Thoracic aorta (tissue), 2 donors: ENCODE measurements at places on chromosomes 2 and 18. TPM values are rescaled to one million over a fixed set of nuclear protein-coding genes. Genes with fewer than 3 reads are reported as not detected.

CERKL gene
- total RNA-seq, result not detected

- peaks cover 9% of the 10 kb centered on the region for H3K4me1 ChIP-seq
- peaks cover 5% of the 10 kb centered on the region for H3K36me3 ChIP-seq
- DNase-seq, result no peak
- no peak overlapping the region for H3K4me3 ChIP-seq
- no peak overlapping the region for H3K27ac ChIP-seq
These were observed 10.2 kb upstream of the SP100 start for GRCh38 chr2:230405824-230406223.

OXER1 gene
- total RNA-seq, result 4.6 TPM

- peaks cover 4% of the 10 kb centered on the region for H3K4me1 ChIP-seq
- H3K36me3 ChIP-seq, result no peaks in the 10 kb centered on the region
- H3K4me3 ChIP-seq, result no peak overlapping the region
- no peak overlapping the region for H3K27ac ChIP-seq
- no peaks in the 10 kb centered on the region for H3K27me3 ChIP-seq
These were observed 187.6 kb downstream of the KCNS3 start for GRCh38 chr2:18066066-18066465.

DNA sequence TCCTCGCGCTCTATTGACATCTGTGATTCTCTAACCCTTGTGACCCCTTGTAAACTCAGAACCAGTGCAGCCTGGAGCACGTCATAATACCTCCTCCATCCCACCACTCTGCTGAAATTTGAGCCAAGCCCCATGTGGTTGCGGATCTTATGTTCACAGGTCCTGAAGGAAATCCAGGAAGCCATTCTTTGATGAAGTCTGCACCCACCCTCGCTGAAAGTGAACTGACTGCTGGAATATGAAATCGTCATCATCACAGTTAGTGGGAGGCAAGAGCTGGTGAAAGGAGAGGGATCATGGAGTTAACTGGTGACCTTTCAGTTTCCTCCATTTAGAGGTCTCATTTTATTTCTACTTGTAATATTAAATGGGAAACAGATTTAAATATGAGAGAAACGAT, 21.6 kb downstream of the ZEB2 start:
- no peaks in the 10 kb centered on the region for H3K27me3 ChIP-seq
- H3K4me1 ChIP-seq, result peaks cover 61% of the 10 kb centered on the region
- H3K4me3 ChIP-seq, result no peak overlapping the region
- no peak for DNase-seq

- H3K36me3 ChIP-seq, result no peaks in the 10 kb centered on the region
- H3K4me1 ChIP-seq, result no peaks in the 10 kb centered on the region
- no peak overlapping the region for H3K27ac ChIP-seq
- no peaks in the 10 kb centered on the region for H3K27me3 ChIP-seq
- H3K4me3 ChIP-seq, result no peak overlapping the region
These were observed 248.7 kb downstream of the RNF152 start for GRCh38 chr18:61643884-61644647.

RAD51AP2 gene
- not detected for total RNA-seq

GRCh38 chr2:506451-506850, 170.8 kb downstream of the TMEM18 start:
- H3K4me3 ChIP-seq, result no peak overlapping the region
- H3K27ac ChIP-seq, result no peak overlapping the region

GRCh38 chr2:227853765-227854271, 17.6 kb upstream of the DAW1 start:
- H3K4me3 ChIP-seq, result no peak overlapping the region
- no peaks in the 10 kb centered on the region for H3K27me3 ChIP-seq
- H3K27ac ChIP-seq, result no peak overlapping the region
- peaks cover 15% of the 10 kb centered on the region for H3K4me1 ChIP-seq

DNA sequence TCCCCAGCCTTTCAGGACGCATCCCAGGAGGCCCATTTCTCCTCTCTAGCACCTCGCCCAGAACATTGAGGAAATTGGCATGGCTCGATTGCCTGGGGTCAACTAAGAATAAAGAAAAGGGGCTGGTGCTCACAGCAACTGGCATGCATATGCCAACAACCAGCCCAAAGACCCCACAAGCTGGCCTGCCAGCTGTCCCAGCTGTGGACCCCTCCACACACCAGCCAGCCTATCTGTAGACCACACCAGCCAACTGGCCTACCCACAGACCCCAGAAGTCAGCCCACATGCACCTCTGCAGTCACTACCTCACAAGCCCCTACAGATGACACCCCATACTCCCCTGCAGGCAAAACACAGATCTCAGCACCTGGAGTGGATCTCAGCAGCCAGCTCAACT, 123.8 kb upstream of the ID2 start:
- H3K27ac ChIP-seq, result no peak overlapping the region
- no peak for DNase-seq
- no peaks in the 10 kb centered on the region for H3K27me3 ChIP-seq
- no peak overlapping the region for H3K4me3 ChIP-seq

GRCh38 chr2:181457121-181457740, at the start of gene ITGA4:
ITGA4 (plus strand) TSS chr2:181457386; CDS start chr2:181457655, 269 bp downstream.
- no peak for DNase-seq
- H3K27ac ChIP-seq, result peak within 1 kb of the TSS; percentile 43
- H3K4me1 ChIP-seq, result peaks cover 2% of the 10 kb centered on the region
- no peaks in the 10 kb centered on the region for H3K36me3 ChIP-seq
- no peaks in the 10 kb centered on the region for H3K27me3 ChIP-seq
- H3K4me3 ChIP-seq, result peak within 1 kb of the TSS; percentile 73

DNA sequence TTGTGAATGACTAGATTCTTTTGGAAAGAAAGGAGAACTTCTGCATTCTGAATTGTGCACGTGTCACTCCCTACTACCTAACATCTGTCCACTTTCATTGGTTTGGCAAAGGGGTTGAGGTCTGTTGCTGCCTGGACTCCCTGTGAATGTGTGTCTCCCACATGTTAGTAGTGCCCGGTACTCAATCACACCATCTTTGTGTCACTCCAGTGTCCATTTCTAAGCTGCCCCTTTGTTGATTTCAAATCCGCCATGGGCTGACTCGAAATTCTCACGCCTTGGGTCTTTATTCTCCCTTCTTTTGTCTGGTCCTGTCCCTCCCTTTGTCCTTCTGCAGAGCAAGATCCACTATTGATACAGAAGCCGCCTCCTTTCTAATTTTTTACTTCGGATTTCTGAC, 7.5 kb downstream of the DPYSL5 start:
- no peaks in the 10 kb centered on the region for H3K36me3 ChIP-seq
- H3K27ac ChIP-seq, result no peak overlapping the region
- H3K4me1 ChIP-seq, result no peaks in the 10 kb centered on the region

DNA sequence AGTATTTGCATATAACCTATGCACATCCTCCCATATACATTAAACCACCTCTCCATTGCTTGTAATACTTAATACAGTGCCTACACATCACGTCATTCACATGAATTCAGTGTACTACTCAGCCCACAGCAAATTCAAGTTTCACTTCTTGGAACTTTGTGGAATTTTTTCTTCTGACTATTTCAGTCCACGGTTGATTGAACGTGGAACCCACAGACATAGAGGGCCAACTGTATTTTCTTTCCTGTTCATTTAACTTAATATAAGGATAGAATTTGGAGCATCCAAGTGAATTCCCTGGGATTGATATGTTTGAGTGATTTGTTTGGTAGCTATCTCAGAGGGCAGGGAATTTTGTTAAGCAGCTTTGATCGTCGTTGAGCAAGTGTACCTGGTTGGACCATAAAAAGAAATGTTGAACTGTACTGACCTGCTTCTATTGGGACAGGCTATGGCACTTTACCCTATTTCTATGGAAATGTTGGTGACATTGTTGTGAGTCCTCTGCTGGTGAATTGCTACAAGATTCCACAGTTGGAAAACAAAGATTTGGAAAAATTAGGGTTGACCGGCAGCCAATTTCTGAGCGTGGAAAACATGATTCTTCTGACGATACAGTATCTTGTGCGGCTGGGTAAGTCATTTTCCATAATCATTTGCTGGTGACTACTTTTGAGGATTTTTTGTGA, 156.6 kb downstream of the ESCO1 start:
- H3K36me3 ChIP-seq, result no peaks in the 10 kb centered on the region
- peak overlapping the region; percentile 39 for H3K4me3 ChIP-seq
- DNase-seq, result no peak
- H3K27me3 ChIP-seq, result no peaks in the 10 kb centered on the region
- H3K27ac ChIP-seq, result no peak overlapping the region

DNA sequence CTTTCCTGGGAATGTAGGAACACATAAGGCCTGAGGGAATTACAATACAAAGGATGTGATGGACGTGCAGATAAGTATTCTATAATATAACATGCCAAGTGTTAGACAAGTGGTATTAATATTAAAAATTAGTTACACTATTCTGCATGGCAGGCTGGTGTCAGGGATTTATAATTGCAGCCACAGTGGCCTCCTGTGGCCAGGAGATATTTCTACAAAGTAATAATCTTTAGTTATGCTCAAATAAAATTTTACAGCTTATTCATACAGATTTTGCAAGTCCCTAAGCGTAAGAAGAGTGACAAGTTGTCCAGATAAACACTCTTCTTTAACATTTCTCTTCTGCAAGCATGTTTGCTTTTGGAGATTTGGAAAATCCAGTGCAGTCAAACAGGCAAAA, 90.4 kb upstream of the CBLN2 start:
- H3K4me3 ChIP-seq, result no peak overlapping the region
- no peaks in the 10 kb centered on the region for H3K27me3 ChIP-seq
- no peak for DNase-seq
- H3K27ac ChIP-seq, result no peak overlapping the region
- no peaks in the 10 kb centered on the region for H3K4me1 ChIP-seq

GRCh38 chr2:127683757-127684156, 8.4 kb upstream of the LIMS2 start:
- peak overlapping the region; percentile 45 for H3K27ac ChIP-seq
- peaks cover 11% of the 10 kb centered on the region for H3K4me1 ChIP-seq
- no peak for DNase-seq
- H3K27me3 ChIP-seq, result no peaks in the 10 kb centered on the region

GRCh38 chr2:136798766-136799165, 33.4 kb downstream of the THSD7B start:
- H3K27me3 ChIP-seq, result no peaks in the 10 kb centered on the region
- no peak for DNase-seq
- no peaks in the 10 kb centered on the region for H3K36me3 ChIP-seq
- no peak overlapping the region for H3K27ac ChIP-seq
- H3K4me1 ChIP-seq, result no peaks in the 10 kb centered on the region

- H3K27me3 ChIP-seq, result no peaks in the 10 kb centered on the region
- H3K4me3 ChIP-seq, result no peak overlapping the region
These were observed 1496.5 kb upstream of the NXPH2 start for GRCh38 chr2:140276661-140277060.

TRAPPC12 gene
- 180 TPM for total RNA-seq

DNA sequence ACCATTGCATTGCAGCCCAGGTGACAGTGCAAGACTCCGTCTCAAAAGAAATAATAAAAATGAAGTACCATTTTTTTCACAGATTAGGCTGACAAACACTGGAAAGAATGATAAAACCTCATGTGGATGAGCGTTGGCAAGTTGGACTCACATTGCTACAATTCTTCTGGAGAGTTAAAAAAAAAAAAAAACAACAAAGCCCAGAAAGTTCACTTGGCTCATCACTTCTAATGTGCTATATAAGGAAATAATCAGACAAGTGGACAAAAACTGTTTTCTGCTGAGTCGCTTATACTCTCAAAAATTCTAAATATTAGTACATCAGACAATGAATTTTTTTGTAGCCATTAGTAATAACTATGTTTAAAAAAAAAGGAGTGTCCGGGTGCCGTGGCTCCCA, 38.4 kb downstream of the PKP4 start:
- no peak overlapping the region for H3K27ac ChIP-seq
- H3K27me3 ChIP-seq, result no peaks in the 10 kb centered on the region
- no peak for DNase-seq

DNA sequence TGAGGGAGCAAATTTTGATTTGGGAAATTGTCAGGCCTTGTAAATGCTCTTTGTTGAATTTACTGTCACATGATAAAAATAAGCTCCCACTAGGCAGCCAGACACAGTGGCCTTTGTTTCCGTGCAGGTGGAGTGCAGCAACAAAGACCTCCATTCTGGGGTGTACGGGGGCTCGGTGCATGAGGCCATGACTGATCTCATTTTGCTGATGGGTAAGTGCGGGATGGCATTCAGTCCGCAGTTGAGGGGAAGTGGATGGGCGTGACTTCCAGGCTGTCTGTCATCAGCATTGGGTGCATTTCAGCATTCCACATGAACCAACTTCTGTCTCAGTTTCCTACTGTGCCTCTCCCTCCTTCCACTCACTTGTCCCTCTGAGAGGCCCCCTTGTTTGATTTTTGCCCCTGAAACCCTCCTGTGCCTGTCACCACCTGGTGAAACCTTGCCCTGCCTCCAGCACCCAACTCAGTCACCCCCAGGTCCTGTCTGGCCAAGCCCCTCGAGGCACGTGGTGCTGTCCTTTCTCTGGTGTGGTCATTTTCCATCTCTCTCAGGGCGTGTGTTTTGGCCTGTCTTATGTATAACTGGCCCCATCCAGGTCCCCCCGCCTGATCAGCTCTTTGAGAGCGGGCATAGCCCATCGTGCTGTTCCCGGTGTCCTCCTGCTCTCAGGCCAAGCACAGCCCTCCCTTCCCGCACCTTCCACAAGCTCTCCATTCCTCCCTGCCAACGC, 16.3 kb downstream of the CNDP2 start:
- no peak overlapping the region for H3K27ac ChIP-seq
- H3K4me1 ChIP-seq, result no peaks in the 10 kb centered on the region
- no peak overlapping the region for H3K4me3 ChIP-seq
- H3K27me3 ChIP-seq, result no peaks in the 10 kb centered on the region
- DNase-seq, result no peak

GRCh38 chr2:112155331-112156151, 17.4 kb downstream of the FBLN7 start:
- H3K4me1 ChIP-seq, result no peaks in the 10 kb centered on the region
- H3K27ac ChIP-seq, result no peak overlapping the region
- H3K27me3 ChIP-seq, result no peaks in the 10 kb centered on the region

DNA sequence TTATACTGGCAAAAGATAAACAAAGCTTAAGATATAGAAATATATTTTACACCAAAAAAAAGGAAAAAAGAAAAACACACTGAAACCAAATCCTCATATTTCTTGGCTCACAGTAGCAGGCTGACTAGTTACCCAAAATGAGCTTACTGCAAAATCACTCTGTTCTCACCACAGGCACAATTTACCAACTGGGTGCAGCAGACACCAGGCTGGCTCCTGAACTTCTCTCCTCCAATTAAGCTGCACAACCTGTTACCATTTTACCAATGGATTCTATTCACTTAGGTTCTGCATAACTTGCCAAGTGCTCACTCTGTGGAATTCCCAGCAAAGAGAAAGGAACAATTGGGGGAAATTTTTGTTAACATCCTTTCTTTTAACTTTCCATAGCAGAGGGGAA, 679.3 kb downstream of the ZEB2 start:
- H3K36me3 ChIP-seq, result no peaks in the 10 kb centered on the region
- no peaks in the 10 kb centered on the region for H3K4me1 ChIP-seq
- H3K4me3 ChIP-seq, result no peak overlapping the region
- no peak for DNase-seq
- H3K27ac ChIP-seq, result no peak overlapping the region

- H3K27me3 ChIP-seq, result no peaks in the 10 kb centered on the region
- no peak for DNase-seq
- no peak overlapping the region for H3K4me3 ChIP-seq
These were observed 127.0 kb upstream of the AGAP1 start for GRCh38 chr2:235366807-235367206.

DNA sequence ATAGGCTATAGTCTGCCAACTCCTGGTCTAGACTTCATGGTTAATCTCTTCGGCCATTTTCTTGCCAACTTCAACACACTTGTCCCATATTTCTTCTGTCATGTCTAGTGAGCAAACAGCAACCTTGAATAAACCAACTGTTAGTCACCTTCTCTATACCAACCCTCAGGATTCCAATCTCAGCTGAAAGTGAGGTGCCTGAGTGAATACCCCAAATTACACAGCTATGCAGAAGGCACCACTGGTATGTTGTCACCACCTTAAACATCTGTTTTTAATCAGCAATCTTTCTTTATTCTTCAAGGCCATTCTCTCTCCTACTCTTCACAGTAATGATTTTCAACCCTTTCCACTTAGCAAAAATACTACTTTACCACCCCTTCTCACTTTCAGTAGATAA, 39.3 kb downstream of the THOC1 start:
- DNase-seq, result no peak
- no peak overlapping the region for H3K4me3 ChIP-seq
- no peaks in the 10 kb centered on the region for H3K36me3 ChIP-seq

WNT10A gene
- not detected for total RNA-seq
